Fibroblast of skin of right biceps (primary cell): ENCODE measurements at places on chromosomes 2 and 18.
A peak's percentile ranks its signal among the peaks of the same experiment; 100 is the strongest.

GRCh38 chr2:129422028-129422427 is 557.4 kb upstream of the RAB6C start:
- no peak for DNase-seq

- peak; percentile 93 for DNase-seq
Measured at GRCh38 chr2:128374001-128374710, 55.5 kb upstream of the HS6ST1 start.

DNA sequence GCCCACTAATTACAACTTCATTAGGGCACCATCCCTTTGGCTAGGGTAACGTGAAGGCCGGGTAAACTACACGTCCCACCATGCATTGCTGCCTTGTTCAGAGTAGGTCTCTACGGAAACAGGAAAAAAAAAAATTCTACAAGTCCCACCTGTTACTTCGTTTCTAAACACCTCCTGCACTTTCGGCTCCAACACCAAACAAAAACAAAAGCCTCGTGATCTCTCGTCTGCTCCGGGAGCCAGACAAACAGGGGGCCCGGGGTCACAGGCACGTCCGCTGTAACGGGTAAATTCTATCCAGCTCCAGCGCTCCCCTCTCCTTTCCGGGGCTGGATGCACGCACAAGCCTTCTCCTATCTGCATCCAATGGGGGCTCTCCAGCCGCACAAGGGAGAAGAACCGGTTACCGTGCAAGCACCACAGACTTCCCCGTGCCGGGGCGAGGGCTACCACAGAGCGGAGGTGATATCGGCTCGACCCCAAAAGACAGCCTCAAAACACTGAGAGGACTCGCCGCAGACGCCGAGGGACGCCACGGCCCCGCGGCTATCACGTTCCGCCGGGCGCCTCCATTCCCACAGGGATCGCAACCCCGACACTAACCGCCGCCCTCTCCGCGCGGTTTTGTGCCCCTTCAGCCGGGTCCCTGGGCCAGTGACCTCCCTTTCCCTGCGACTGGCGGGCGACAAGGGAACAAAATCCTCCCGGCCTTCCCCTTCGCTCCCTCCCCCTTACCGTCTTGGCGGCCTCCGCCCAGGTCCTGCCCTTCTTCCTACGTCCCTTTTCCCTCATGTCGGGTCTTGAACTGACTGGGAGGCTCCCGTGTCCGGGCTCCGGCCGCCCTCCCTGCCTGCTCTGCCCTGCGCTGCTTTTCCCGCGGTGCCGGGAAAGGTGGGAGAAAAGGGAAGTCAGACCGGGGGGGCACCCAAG is 591 bp downstream of the ASXL2 start:
- peak; percentile 45 for DNase-seq

- DNase-seq, result peak; percentile 67
Measured at GRCh38 chr2:69581774-69582581, 61.6 kb downstream of the AAK1 start.

DNA sequence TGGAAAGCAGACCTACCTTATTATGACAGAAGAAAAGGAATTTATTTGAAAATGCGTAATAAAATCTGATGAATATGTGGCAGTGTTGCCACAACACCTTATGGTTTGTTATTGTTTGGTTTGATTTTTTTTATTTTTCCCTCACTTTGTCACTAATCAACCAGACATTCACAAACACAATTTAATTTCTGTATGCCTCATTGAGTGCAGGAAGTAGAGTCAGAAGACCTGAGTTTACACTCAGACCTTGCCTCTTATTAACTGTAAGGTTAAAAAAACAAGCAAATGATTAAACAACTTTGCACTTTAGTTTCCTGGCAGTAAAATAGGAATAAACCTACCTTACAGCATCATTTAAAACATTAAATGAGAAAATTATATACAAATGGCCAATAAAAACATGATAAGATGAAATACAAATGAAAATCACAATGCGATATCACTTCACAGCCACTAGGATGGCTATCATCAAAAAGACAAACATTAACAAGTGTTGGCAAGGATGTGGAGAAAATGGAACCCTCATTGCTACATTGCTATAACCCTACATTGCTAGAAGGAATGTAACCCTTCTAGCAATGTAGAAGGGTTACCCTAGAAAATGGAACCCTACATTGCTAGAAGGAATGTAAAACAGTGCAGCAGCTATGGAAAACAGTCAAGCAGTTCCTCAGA is 3.3 kb downstream of the SESTD1 start:
- DNase-seq, result no peak

DNA sequence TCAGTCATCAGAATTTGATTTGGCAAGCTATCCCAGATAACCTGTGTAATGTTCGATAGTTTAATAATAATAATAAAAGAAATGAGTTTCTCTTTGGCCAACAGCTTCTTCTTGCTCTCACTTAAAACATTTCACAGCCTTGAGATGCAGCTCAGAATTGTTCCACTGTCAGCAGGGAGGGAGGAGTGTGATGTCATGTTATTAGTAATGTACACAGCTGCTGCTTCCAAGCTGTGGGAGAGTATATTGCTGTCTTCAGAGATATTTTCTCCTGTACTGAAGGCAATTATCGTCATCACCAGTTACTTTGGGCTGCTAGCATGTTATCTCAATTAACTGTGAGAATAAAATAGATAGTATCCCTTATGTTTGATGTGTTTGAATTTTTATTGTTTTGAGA is 146.9 kb upstream of the MAP3K20 start:
- DNase-seq, result peak; percentile 69

DNA sequence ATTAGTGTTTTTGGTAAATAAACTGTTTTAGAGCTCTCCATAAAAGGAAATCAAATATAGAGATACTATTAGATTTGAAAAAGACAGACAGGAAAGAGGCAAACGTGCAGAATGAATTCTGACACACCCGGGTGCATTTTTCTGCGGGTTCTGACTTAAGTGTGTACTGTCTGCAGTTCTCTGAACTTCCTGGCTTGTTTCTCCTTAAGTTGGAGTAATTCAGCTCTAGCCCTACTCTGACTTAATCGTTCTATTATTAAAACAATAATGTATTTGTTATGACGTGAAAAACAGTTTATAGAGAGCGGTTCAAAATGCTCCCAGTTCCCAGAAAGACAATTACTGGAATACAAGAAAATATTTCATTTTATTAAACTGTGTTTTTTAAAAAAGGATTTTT is 305.9 kb downstream of the ARHGAP15 start:
- DNase-seq, result no peak

DNA sequence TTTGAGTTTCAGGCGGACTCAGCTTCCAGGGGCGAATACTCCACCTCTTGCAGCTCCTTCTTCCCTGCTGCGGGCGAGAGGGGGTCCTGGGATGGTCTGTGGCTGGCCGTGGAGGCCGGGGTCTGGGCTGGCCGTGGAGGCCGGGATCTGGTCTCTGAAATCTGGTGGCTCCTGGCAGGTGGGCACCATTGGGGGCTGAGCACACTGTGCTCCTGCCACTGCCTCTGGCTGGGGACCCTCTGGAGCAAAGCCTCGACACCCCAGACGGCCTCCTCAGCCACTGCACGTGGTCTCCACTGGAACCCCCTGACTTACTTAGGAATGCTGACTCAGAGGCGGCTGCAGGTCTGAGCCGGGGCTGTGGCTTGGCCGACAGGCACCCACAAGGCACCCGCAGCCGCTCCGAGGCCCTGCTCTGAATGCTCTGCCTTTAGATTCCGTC is 100.1 kb upstream of the ALKAL2 start:
- no peak for DNase-seq

GRCh38 chr2:170514140-170514539 is 201.0 kb upstream of the SP5 start:
- DNase-seq, result no peak

DNA sequence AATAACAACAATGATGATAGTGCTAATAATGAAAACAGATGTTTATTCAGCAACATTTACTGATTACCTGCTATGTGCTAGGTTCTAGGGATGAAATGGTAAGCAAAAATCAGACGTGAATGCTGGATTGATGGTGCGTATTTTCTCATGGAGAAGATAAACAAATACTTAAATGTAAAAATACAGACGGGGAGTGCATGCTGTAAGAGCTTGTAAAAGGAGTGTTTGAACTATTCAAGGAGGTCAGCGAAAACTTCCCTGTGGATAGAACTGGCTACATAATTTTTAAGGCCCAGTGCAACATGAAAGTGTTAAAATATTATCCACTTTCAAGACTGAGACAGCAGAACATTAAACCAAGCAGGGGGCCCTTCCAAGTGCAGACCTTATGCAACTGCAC is 22.1 kb downstream of the MTX2 start:
- no peak for DNase-seq

- peak; percentile 98 for DNase-seq
Measured at GRCh38 chr2:27622921-27623384, 5.9 kb downstream of the CCDC121 start.

- DNase-seq, result peak; percentile 41
Measured at GRCh38 chr2:236525411-236525997, 44.1 kb upstream of the ACKR3 start.

- peak; percentile 92 for DNase-seq
Measured at GRCh38 chr2:128585706-128586105, 267.0 kb upstream of the HS6ST1 start.
